ENCODE measurements at places on chromosomes 11 and 22.
A peak's percentile ranks its signal among the peaks of the same experiment; 100 is the strongest.

- no peak for DNase-seq
Measured at GRCh38 chr11:34823639-34824038, 92.5 kb downstream of the APIP start.

- DNase-seq = peak; percentile 53
Measured at GRCh38 chr11:44754876-44755555, 28.3 kb downstream of the TSPAN18 start.

DNA sequence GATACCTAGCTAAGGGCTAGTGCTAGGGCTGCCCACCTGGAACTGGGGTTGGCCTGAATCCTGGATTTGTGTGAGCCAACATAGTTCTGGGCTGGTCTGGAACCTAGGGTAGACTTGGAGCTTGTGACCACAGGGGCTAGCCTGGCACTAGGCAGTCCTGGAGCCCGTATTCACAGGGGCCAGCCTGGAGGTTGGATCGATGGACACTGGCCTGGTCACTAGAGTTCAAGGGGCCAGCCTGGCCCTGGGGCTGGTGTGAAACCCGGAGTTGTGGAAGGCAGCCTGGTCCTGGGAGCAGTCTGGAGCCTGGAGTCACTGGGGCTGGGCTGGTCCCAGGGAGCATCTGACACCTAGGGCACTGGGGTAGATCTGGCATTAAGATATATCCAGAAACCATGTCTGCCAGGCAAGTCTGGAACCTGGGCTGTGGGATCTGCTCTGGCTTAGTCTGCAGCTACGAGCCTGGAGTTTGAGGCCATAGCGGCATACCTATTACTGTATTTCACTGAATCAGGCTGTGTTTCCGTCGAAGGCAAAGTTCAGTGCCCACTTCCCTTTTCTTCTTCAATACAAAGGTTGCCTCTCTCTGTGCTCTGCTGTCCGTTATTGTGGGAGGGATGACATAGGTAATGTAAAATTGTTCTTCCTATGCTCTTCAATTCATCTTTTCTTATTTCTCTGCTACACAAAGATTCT, 9.1 kb upstream of the GLYATL1B start:
- no peak for DNase-seq

DNA sequence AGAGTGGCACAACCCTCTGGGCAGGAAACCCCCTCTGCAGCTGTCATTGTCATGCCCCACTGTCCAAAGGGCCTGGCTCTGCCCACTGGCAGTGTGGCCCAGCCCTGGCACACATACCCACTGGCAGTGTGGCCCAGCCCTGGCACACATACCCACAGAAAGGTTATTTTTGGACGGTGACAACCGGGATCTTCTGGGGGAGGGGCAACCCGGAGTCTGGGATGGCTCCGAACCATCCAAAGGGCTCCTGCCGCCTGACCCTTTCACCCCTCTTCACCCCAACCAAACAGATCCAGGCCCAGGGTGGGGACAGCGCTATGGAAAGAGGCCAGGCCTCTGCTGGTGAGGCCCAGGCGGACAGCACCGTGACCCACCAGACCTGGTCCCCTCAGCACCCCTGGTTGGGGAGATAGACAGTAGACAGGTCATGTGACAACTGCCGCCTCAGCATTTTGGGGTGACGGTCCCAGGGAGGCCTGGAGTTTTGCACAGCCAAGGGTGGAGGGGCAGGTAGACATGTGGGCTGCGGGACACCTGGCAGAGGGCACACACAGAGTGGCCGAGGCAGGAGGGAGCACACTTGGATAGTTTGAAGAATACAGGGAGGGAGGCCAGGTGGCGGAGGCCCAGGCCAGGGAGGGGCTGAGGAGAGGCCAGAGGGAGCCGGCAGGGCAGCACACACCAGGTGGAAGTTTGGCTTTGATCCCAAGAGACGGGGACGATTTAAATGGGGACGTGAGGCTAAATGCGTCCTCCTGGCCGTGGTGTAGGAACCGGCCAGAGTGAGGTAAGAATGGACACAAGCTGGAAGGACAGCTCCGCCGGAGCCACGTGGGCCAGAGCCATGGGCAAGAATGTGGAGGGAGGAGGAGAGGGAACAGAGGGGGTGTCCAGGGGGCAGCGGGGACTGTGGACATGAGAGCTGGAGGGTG, 2.9 kb downstream of the MAPK12 start:
- DNase-seq = no peak

- DNase-seq = no peak
Measured at GRCh38 chr11:119511614-119512306, 88.8 kb upstream of the THY1 start.

DNA sequence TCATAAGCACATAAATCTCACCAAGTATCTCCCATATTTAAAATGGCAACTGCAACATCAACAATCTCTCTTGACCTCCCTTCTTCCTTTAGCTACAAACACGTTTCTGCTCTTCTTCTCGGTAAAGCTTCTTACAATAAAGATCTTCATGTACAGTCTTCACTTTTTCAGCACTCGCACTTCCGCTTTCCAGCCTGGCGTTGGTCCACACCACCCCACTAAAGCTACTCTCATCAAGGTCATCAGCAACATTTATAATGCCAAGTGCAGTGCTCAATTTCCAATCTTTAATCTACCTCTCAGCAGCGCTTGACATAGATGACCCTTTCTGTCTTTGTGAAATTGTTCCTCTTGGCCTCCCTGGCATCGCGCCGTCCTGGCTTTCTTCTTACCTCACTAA, 33.6 kb downstream of the NTM start:
- no peak for DNase-seq

DNA sequence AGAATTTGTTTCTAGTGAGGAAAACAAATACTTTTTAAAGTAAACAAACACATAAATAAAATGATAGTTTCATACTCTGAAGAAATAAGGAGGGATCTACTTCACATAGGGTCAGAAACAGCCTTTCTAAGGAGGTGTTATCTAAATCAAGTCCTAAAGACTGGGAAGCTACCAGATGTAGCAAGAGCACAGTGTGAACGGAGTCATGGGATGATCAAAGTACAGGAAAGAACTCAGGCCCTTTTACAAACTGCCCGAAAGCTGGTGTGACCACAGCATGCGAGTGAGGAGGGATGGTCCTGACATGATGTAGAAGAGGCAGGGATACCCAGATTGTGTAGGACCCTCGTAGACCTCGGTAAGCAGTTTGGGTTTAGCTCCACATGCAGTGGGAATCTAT, 102.8 kb downstream of the ARHGAP32 start:
- DNase-seq = no peak

DNA sequence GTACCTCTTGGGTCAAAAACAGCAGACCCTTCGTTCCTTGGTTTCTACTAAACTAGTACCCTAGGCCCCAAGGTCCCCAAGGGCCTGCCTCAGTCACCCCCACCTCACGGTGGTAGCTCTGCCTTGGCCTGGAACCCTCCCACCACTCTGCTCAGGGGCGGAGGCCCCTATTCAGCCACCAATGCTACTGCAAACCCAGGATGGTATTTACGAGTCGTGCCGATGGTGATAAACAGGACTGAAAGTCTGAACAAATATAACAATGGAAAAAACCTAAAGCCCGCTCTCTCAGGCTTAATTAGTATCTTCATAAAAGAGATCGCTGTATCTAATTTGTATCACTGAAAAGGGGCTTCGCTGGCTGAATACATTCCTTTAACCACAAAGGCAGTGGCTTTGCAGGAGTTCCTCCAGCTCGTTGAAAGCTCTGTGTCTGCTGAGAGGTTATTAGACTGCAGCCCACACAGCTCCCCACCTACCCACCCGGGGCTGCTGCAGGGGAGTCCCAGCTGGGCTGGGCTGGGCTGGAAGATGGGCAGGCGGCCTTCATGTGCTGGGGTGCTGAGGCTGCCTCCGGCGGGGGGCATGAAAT, 15.2 kb downstream of the SHISAL1 start:
- DNase-seq = no peak

GRCh38 chr11:102456381-102456780, 3.8 kb upstream of the TMEM123 start:
- DNase-seq = no peak

- no peak for DNase-seq
Measured at GRCh38 chr11:117488996-117489952, 161.6 kb downstream of the CEP164 start.

- no peak for DNase-seq
Measured at GRCh38 chr11:73579641-73580434, 18.1 kb downstream of the FAM168A start.

- no peak for DNase-seq
Measured at GRCh38 chr11:120613264-120614226, 102.0 kb downstream of the GRIK4 start.

DNA sequence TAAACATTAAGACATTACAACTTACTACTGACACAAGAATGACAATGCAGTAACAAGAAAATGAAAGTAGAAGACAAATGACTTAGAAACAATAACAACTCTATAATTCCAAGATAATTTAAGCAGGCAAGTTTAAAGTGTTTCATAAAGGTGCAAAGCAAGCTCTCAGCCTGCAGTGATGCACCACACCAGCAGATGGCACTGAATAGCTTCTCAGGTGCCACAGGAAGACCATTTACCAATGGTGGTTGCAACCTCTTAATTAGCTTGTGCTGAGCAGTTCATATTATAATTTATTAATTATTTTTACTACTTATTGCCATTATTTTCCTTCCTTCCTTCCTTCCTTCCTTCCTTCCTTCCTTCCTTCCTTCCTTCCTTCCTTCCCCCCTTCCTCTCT, 60.6 kb downstream of the NXPE2 start:
- DNase-seq = peak; percentile 68

GRCh38 chr22:48431014-48431413, 1396.7 kb downstream of the BRD1 start:
- DNase-seq = no peak

- DNase-seq = peak; percentile 49
Measured at GRCh38 chr11:72574548-72575460, 99.4 kb downstream of the PDE2A start.

DNA sequence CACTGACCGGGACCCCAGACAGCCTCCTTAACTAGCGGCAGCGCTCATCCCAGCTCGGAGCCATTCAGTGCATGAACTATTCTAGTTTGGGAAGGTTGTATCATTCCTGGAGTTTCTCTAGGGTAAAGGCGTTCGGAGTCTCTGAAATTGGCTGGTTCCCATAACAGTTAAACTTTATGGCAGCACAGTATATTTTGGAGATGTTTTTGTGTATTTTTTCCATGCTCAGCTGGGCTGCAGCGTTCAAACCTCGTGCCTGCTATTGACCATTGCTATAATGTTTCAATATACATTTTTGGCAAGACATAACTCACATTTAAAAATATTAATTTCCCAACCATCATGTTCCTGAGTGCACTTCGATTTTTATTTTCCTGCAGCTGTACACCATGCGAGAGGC, 169.7 kb downstream of the ST3GAL4 start:
- DNase-seq = no peak

GRCh38 chr11:72409458-72409857, 24.9 kb downstream of the CLPB start:
- DNase-seq = peak; percentile 2

GRCh38 chr22:37965940-37966664, 12.6 kb downstream of the POLR2F start:
- DNase-seq = no peak

DNA sequence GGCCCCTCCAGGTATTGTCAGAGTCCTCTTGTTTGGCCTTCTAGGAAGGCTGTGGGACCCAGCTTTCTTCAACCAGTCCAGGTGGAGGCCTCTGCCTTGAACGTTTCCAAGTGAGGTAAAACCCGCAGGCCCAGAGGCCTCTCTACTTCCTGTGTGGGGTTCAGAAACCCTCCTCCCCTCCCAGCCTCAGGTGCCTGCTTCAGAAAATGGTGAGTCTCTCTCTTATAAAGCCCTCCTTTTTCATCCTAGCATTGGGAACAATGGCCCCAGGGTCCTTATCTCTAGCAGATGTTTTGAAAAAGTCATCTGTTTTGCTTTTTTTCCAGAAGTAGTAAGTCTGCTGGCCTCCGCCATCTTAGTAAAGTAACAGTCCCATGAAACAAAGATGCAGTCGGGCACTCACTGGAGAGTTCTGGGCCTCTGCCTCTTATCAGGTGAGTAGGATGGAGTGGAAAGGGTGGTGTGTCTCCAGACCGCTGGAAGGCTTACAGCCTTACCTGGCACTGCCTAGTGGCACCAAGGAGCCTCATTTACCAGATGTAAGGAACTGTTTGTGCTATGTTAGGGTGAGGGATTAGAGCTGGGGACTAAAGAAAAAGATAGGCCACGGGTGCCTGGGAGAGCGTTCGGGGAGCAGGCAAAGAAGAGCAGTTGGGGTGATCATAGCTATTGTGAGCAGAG, at the start of gene CD3E:
Gene CD3E (plus strand): TSS at position 163 of the 681 bp plus-strand sequence. CDS start 223 bp downstream, at position 386.
- no peak for DNase-seq

DNA sequence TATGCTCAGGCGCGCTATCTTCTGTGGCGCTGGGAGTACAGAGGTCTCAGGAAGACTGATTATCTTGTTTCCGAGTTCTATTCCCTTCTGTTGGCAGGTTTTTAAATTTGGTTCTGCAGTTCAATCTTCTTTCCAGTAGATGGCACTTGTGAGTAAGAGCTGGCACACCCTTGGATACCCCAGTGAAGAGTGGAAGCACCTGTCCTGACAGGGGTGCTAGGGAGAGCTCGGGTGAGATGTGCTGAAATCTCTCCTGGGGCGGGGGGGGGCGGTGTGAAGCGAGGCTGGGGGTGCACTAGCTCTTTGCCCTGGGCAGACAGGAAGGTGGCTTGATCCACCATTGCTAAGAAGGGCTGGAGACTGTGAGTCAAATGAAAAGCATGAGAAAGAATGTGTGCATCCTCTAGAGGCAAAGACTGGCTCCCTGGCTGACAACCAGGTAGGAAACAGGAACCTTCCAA, 679.9 kb upstream of the CCDC179 start:
- peak; percentile 83 for DNase-seq

DNA sequence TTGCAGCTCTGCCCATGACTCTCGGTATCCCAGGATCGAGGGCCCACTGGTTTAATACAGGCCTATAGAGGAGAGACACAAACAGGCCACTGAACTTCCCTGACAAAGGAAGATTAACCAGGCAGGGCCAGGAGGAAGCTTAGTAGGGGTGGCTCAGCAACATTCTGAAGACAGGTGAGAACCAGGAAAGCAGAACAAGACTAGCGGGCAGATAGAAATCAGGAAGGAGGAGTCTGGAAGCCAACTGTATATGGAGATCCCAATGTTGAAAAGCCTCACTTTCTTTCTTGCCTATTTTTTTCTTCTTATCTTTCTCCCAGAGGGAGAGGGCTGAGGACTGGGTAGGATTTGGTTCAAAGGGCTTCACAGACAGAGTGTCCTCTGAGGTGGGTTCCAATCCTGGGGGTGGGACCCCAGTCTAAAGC, 5.4 kb downstream of the PI4KA start:
- no peak for DNase-seq

GRCh38 chr11:122098261-122098980, 17.6 kb downstream of the BLID start:
- DNase-seq = no peak

GRCh38 chr11:119460582-119460981, 37.6 kb upstream of the THY1 start:
- DNase-seq = no peak

GRCh38 chr11:47418454-47419259, 7.6 kb downstream of the PSMC3 start:
- DNase-seq = no peak

DNA sequence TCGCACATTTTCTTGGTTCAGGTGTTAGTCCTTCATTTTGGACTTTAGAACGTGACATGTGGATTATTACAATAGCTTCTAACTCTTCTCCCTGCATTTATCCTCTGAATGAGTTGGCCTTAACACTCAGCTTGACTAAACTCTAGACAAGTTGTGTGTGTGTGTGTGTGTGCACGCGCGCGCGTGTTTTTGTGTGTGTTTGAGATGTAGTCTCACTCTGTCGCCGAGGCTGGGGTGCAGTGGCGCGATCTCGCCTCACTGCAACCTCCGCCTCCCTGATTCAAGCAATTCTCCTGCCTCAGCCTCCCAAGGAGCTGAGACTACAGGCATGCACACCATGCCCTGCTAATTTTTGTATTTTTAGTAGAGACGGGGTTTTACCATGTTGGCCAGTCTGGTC, 24.3 kb upstream of the KCNA4 start:
- DNase-seq = no peak
